Endothelial cell (in vitro differentiated cells): ENCODE measurements at places on chromosomes 13 and 19.

DNA sequence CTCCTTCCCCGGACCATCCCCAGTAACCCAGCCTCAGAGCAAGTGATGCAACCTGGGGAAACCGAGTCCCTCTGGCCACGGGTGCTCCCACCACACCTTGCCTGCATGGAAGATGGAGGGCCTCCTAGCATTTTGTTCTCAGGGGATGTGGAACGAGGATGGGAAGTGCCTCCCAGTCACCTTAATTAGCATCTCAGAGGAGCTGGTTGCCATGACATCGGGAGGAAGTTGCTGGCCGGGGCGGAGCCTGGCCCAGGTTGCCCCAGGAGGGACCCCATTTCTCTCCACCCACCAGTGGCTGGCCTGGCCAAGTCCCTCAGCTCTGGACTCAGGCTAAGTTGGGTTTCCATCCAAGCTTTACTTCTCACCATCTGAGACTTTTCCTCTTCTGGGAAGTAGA is 24.1 kb upstream of the PTPRS start:
- no peak overlapping the region for H3K27ac ChIP-seq
- no peaks in the 10 kb centered on the region for H3K4me1 ChIP-seq
- no peak overlapping the region for H3K4me3 ChIP-seq
- no peak for DNase-seq
- peaks cover 1% of the 10 kb centered on the region for H3K27me3 ChIP-seq
- no peaks in the 10 kb centered on the region for H3K36me3 ChIP-seq

DNA sequence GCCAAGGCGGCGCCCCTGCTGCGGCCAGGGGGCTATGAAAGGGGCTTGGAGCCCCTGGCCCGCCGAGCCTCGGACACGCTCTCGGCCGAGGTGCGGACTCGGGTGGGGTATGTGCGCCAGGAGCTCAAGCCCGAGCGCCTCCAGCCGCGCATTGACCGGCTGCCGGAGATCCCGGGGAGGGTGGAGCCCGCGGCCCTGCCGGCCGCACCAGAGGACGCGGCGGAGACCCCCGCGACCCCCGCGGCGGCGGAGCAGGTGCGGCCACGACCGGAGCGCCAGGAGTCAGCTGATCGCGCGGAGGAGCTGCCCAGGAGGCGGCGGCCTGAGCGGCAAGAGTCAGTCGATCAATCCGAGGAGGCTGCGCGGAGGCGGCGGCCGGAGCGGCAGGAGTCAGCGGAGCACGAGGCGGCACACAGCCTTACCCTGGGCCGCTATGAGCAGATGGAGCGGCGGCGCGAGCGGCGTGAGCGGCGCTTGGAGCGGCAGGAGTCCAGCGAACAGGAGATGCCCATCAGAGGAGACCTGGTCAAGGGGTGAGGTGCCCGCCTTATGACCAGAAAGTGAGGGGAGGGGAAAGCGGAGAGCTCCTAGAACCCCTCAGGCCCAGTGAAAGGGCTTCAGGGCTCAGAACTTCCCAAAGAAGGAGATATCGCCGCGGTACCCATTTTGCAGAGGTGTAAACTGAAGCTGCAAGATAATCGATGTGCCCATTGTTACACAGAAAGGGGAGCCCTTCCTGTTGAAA is 8.8 kb upstream of the SHKBP1 start:
- peaks cover 9% of the 10 kb centered on the region for H3K4me1 ChIP-seq
- DNase-seq = no peak
- H3K36me3 ChIP-seq = no peaks in the 10 kb centered on the region
- no peak overlapping the region for H3K27ac ChIP-seq
- no peak overlapping the region for H3K4me3 ChIP-seq
- H3K27me3 ChIP-seq = peaks cover 27% of the 10 kb centered on the region

DNA sequence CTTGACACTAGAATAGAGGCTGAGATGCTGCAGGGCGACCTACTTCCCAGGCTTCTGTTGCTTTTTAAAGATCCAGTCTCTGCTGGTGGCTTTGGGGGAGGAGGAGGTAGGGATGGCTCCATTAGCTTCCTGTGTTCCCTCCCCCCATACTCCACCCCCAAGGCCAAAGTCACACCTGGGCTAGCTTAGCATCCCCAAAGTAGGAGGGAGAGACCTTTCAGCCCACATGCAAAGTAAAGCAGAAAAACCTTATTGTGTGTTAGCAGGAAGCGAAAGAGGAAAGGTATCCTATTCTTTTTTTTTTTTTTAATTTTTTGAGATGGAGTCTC is 3.2 kb upstream of the TNPO2 start:
- no peak overlapping the region for H3K4me3 ChIP-seq
- no peak overlapping the region for H3K27ac ChIP-seq

- H3K4me3 ChIP-seq = no peak overlapping the region
- no peaks in the 10 kb centered on the region for H3K36me3 ChIP-seq
- H3K27me3 ChIP-seq = no peaks in the 10 kb centered on the region
- no peak overlapping the region for H3K27ac ChIP-seq
These were observed 49.2 kb downstream of the KLF5 start for GRCh38 chr13:73107970-73108369.

GRCh38 chr13:27036236-27036981 is 135.2 kb downstream of the USP12 start:
- H3K36me3 ChIP-seq = peaks cover 2% of the 10 kb centered on the region
- H3K27ac ChIP-seq = no peak overlapping the region
- peaks cover 8% of the 10 kb centered on the region for H3K27me3 ChIP-seq
- no peak for DNase-seq
- H3K4me1 ChIP-seq = peaks cover 19% of the 10 kb centered on the region
- H3K4me3 ChIP-seq = no peak overlapping the region
